ENCODE measurements at places on chromosomes 7 and 10. TPM values are rescaled to one million over a fixed set of nuclear protein-coding genes. Genes with fewer than 3 reads are reported as not detected.

Gene C10orf105
- not detected for total RNA-seq

Gene OGDHL
- total RNA-seq, result 40.3 TPM

DNA sequence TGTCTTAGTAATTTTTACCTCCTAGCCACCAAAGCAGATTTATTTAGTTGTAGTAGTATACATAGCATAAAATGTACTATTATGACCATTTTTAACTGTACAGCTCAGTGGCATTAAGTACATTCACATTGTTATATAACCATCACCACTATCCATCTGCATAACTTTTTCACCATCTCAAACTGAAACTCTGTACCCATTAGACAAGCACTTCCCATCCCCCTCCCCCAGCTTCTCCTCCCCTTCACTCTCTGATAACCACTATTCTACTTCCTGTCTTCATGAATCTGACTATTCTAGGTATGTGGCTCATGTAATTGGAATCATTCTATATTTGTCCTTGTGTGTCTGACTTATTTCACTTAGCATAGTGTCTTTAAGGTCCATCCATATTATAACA lies 71.9 kb downstream of the MRPL32 start:
- no peaks in the 10 kb centered on the region for H3K27me3 ChIP-seq
- H3K36me3 ChIP-seq, result no peaks in the 10 kb centered on the region
- no peak overlapping the region for H3K27ac ChIP-seq
- DNase-seq, result no peak
- H3K4me3 ChIP-seq, result no peak overlapping the region

- no peaks in the 10 kb centered on the region for H3K27me3 ChIP-seq
- H3K27ac ChIP-seq, result no peak overlapping the region
- no peaks in the 10 kb centered on the region for H3K36me3 ChIP-seq
- no peak for DNase-seq
- no peaks in the 10 kb centered on the region for H3K4me1 ChIP-seq
- no peak overlapping the region for H3K4me3 ChIP-seq
Observed at GRCh38 chr10:122702275-122702674, 2.6 kb upstream of the C10orf120 start.

- no peak overlapping the region for H3K4me3 ChIP-seq
- peak overlapping the region; percentile 69 for H3K27ac ChIP-seq
- peak; percentile 86 for DNase-seq
- H3K27me3 ChIP-seq, result no peaks in the 10 kb centered on the region
Observed at GRCh38 chr7:151754142-151754590, 122.7 kb downstream of the PRKAG2 start.

GRCh38 chr10:69124563-69125268 lies 738 bp downstream of the VPS26A start:
- DNase-seq, result peak; percentile 53
- H3K27ac ChIP-seq, result peak overlapping the region; percentile 90
- H3K4me1 ChIP-seq, result peaks cover 9% of the 10 kb centered on the region
- H3K36me3 ChIP-seq, result no peaks in the 10 kb centered on the region
- peak overlapping the region; percentile 10 for H3K4me3 ChIP-seq

DNA sequence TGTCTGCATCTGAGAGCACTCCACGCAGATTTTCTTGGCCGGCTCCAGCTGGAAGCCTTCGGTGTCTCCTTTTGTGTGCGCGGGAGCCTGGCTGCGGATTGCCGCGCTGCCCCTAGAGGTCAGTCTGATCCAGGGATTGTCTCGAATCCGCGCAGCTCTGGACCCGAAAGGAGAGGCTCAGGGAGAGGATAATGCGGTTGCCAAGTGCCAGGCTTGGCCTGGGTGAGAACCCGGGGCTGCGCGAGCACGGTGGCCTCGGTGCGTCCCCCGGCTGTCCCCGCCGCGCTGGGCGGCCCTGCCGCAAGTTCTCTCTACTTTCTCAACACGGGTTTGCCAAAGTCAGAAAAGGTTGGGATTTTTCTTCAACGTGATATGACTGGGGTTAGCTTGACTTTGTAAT lies 140.9 kb downstream of the ADCYAP1R1 start:
- DNase-seq, result peak; percentile 54
- no peak overlapping the region for H3K4me3 ChIP-seq
- no peaks in the 10 kb centered on the region for H3K27me3 ChIP-seq
- no peak overlapping the region for H3K27ac ChIP-seq

- H3K27ac ChIP-seq, result no peak overlapping the region
- no peaks in the 10 kb centered on the region for H3K36me3 ChIP-seq
- no peaks in the 10 kb centered on the region for H3K27me3 ChIP-seq
- DNase-seq, result no peak
- no peak overlapping the region for H3K4me3 ChIP-seq
Observed at GRCh38 chr7:28766359-28766758, 191.8 kb downstream of the TRIL start.
